ENCODE measurements at places on chromosomes 4 and X. TPM values are rescaled to one million over a fixed set of nuclear protein-coding genes. Genes with fewer than 3 reads are reported as not detected.

The GPR78 gene
- 0.10 TPM for polyA plus RNA-seq

The CENPVL2 gene
- polyA plus RNA-seq = not detected

The TEX13D gene
- not detected for polyA plus RNA-seq

The MORF4L2 gene
- 795 TPM for polyA plus RNA-seq

The FHDC1 gene
- 0.09 TPM for polyA plus RNA-seq

The CTAG2 gene
- 59.8 TPM for polyA plus RNA-seq

The IRAK1 gene
- polyA plus RNA-seq = 50.2 TPM

The RENBP gene
- 0.10 TPM for polyA plus RNA-seq

The SLC2A9 gene
- polyA plus RNA-seq = 1.0 TPM

The FHIP1A gene
- polyA plus RNA-seq = 0.02 TPM

The SERTM2 gene
- polyA plus RNA-seq = 0.07 TPM

The VCX3B gene
- not detected for polyA plus RNA-seq

The USP17L27 gene
- not detected for polyA plus RNA-seq

The TBX22 gene
- not detected for polyA plus RNA-seq
